H4 (cell line): ENCODE measurements at places on chromosomes 4 and X.

DNA sequence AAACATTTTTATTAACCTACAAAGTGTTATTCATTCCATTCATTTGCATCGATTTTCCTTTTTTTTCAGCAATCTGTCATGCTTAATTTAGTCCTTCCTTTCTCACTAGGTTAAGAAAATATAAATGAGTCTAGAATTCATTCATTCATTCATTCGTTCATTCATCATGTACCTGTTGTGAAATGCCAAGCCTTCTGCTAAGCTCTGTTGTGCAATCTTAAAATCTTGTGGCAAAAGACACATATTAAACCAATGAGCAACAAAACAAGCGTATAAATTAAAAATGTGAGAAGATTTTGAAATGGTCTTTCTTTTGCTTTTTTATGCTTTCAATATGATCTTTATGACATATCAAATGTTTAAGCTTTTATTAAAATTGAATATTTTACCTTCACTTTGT is 88.6 kb upstream of the MAD2L1 start:
- no peak for DNase-seq

- DNase-seq: no peak
Measured at GRCh38 chr4:168887809-168888208, 122.2 kb downstream of the CBR4 start.

GRCh38 chrX:54807524-54808108 is at the start of gene MAGED2:
Gene MAGED2, plus strand, starts transcription at chrX:54807745. Its CDS starts 1,587 bp downstream, at chrX:54809332.
- peak; percentile 44 for DNase-seq

- DNase-seq: no peak
Measured at GRCh38 chr4:168478868-168479267, 1.4 kb downstream of the DDX60L start.

GRCh38 chr4:1473718-1474117 is 67.5 kb upstream of the NKX1-1 start:
- DNase-seq: no peak

GRCh38 chrX:3262901-3263300 is 83.6 kb downstream of the MXRA5 start:
- peak; percentile 81 for DNase-seq

DNA sequence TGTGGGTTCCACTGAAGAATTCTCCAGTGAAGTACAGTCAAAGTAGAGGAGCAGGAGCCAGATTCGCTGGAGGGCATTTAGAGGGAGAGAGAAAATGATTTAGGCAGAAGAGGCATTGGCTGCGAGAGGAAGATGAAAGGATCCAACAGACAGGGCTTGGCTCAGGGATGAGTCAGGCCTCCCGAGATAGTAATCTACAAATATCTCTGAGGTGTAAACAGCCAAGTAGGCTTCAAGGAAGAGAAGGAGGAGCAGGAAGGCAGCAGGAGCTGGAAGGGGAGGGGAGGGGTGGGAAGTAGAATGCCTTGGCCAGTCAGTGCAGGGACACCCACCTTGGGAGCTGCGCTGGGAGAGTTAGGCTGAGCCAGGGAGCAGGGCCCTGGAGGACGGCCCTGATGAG is 55.5 kb downstream of the PJA1 start:
- DNase-seq: peak; percentile 44

DNA sequence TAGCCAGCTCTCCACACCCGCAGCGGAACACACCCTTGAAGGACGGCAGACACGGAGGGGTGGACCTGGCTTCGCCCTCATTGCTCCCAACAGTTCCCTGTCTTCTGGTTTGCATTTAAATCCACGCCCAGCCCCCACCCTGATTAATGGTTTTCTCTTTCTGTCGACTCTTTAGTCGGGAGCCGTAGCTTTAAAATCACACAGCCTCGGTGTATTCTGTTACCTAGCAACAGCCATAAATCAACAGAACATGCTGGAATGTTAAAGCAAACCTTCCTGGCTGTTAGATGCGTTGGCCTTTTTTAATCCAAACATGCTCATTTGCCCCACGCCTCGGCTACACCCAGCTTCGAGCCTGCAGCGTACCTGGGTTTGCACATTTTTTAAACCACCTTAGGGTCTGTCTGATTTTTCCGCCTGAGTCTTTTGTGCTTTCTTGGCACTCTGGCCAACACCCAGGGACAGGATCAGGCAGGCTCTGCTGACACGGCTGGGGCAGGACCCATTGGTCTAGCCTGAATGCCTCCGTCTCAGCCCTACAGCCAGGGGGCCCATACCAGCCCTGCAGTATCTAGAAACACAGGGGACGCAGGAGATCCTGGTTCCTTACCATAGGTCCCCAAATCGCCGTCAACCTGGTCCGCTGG is 21.4 kb upstream of the PPP2R2C start:
- DNase-seq: no peak

- no peak for DNase-seq
Measured at GRCh38 chr4:70660106-70660505, 6.2 kb downstream of the JCHAIN start.

GRCh38 chr4:182684796-182685195 is 232.4 kb downstream of the DCTD start:
- no peak for DNase-seq

DNA sequence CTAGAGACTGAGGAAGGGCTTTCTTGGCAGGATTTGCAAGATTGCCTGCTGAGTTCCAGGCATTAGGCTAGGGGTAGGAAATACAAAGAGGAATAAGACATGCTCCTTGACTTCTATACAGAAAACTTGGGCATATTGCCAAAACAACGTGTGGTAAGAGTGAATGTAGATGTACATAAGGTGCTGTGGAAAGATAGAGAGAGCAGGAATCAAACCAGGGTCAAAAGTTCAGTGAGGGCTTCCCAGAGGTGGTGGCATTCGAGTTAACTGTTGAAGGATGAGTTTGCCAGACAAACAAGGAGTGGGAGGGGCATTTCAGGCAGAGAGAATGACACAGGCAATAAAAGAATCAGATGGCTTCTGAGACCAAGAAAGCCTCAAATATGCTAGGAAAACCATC is 187.9 kb downstream of the KDR start:
- no peak for DNase-seq

GRCh38 chrX:6748595-6748994 is 213.7 kb upstream of the VCX3A start:
- DNase-seq: no peak

- DNase-seq: no peak
Measured at GRCh38 chr4:84481077-84481859, 17.8 kb downstream of the NKX6-1 start.

DNA sequence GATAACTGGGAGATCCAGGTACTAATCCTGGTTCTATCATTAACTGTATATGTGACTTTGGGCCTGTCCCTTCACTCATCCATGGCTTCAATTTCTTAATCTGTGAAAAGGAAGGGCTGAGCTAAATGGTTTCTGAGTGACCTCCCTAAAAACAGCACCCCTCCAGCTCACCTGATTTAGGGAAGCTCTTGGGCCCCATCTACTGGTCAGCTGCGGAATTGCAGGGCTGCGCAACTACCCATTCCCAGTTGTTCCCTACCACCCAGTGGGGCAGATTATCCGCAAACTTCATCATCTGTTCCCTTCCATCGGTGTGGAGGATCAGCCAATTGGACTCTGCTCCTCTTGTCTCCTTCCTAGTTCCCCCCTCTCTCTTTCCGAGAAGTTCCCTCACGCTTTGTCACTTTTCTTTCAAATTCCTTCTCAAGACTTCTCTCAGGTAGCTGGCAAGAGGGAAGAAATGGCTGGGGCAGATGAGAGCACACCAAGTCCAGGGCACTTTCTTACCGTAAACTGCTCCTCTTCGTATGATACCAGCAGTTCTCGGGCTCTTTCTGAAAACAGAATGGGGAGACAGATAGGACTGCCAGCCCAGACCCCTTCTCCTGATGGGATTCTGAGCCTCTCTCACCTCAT is 5.8 kb downstream of the LAS1L start:
- DNase-seq: peak; percentile 9

DNA sequence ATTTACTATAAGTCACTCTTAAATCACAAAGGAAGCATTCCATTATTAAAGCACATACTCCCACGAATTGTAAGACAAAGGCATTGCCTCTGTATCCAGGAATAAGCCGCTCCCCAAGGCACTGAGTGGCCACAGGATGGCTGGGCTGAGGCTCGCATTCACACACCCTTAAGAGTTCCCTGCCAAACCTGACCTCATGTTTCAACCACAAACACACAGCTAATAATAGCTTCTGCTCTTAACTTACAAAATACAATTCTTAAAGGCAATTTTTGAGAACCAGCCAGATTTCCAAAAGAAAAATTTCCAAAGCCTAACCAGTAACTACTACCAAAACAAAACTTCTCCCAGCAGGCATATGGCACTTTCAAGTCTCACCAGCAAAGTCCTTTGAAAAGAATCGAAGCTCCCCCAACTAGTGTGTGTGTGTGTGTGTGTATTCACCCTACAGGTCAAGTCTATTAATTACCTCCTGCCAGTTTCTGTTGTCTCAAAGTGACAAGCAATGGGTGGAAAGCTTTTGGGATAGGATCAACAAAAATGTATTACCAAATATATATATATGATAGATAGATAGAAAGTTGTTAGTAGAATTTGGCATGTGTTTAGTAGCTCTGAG is 36.0 kb downstream of the ARHGAP6 start:
- DNase-seq: peak; percentile 53

DNA sequence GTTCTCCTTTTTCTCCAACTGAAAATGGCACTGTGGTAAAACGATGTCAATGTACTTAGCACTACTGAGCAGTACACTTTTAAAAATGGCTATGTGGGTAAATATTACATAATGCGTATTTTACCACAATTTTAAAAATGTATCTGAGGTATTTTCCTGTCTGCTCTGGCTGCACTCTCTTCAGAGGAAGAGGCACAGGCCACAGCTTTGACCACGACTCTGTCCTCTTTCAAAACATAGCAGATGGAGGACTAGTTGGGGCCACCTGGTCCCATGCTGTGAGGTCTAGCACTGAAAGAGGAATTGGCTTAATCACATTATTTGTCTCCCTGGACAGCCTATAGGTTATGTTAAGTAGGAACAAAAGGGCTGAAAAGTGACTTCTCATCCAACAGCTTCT is 5.2 kb downstream of the KCNE5 start:
- no peak for DNase-seq

GRCh38 chr4:99574530-99575324 is at the start of gene MTTP:
Gene MTTP, plus strand, starts transcription at chr4:99574824. Its CDS starts 86 bp downstream, at chr4:99574910.
- no peak for DNase-seq

DNA sequence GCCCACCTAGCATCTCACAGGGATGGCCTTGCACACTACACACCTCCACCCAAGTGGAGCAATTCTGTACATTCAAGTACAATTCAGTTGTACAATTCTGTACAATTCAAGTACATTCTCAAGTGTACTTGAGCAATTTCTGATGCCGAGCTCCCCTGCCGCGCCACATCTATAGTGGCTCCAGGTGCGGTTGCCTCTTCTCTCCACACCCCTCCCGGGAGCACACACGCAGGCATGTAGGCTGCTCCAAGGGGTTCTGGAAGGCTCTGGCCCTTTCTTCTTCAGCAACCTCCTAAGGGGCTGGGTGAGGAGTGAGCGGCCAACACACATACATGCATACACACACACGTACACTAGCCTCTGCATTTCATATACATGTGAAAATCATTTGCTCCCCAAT is 18.9 kb upstream of the DUSP9 start:
- DNase-seq: no peak

- peak; percentile 52 for DNase-seq
Measured at GRCh38 chr4:16026160-16026761, 57.6 kb downstream of the PROM1 start.

- peak; percentile 31 for DNase-seq
Measured at GRCh38 chrX:101482296-101482695, 3.0 kb upstream of the ARMCX4 start.

- DNase-seq: no peak
Measured at GRCh38 chr4:15434091-15434490, 6.3 kb downstream of the C1QTNF7 start.

- DNase-seq: no peak
Measured at GRCh38 chrX:20718592-20719380, 452.1 kb upstream of the RPS6KA3 start.

GRCh38 chrX:30971774-30972603 is 82.9 kb upstream of the TAB3 start:
- DNase-seq: peak; percentile 52

DNA sequence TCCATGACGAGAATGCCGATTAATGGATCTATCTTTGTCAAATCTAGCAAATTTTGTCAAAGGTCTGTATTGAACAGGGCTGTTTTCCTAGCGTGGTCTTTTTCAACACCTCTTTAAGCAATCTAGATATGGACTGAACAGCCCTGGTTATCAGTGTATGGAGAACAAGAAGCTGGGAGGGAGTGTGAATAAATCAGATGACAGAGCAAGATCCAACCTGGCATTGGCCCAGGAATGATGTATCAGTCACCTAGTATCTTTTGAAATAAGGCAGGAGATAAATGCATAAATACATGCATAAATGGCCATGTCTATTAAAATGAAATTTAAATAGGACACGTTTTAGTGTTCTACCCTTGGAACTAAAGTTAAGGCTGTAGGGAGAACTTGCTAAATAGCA is 15.7 kb upstream of the AP1S2 start:
- DNase-seq: no peak

- peak; percentile 1 for DNase-seq
Measured at GRCh38 chr4:10196191-10196590, 79.6 kb upstream of the WDR1 start.

DNA sequence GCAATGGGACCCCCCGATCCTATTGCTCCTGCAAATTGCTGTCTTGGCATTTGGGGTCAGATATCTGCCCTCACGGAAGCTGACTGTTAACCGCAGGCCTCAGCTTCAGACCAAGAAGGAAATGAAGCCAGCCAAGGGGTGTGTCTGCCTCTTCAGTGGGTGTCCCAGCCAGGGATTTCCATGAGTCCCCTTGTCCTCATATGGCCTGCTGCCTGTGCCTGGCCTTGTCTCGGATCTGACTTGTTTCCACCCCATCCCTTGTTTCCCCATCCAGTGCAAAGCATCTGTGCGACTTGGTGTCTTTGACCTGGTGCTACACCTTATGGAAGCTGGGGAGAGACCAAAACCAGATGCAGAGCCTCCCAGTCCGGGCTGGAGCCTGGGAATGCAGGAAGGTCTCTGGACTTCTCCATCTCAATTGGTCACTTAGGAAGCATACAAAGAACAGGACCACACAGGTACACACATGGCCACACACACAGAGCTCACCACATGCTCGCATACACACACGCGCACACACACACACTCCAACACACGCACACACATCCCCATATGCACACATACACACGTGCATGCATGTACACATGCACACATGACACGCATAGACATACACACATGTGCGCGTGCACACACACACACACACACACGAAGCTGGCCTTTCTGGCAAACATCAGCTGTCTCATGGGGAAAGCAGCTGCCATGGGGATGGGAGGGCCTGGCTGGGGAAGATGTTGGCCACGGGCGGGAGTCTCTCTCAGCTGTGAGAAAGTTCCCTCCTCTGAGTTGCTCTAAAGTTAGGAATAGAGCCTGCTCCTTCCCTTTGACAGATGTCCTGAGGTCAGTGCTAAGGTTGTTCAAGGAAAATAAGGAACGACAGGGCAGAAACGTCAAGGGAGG is 65.5 kb downstream of the CRMP1 start:
- DNase-seq: no peak

GRCh38 chr4:25103418-25103817 is 56.8 kb downstream of the SEPSECS start:
- DNase-seq: no peak

DNA sequence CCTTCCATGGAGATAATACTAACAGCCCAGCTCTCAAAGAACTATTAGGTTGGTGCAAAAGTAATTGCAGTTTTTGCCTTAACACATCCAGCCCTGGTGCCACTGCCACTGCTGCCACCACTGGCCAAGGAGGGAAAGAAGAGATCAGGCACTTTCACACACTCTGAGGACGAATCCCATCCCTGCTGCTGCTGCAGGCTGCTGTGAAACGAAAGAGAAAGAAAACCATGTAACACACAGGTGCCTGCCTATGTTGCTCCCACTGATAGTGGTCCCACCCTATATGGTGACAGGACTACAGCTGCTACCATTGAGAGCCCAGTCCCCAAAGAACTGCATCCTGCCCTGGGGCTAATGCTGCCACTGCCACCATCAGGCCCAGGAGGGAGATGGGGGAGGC is 35.1 kb downstream of the TMLHE start:
- DNase-seq: no peak
